ENCODE measurements at places on chromosomes 2 and 18. TPM values are rescaled to one million over a fixed set of nuclear protein-coding genes. Genes with fewer than 3 reads are reported as not detected.

The XDH gene
- 0.26 TPM for total RNA-seq

DNA sequence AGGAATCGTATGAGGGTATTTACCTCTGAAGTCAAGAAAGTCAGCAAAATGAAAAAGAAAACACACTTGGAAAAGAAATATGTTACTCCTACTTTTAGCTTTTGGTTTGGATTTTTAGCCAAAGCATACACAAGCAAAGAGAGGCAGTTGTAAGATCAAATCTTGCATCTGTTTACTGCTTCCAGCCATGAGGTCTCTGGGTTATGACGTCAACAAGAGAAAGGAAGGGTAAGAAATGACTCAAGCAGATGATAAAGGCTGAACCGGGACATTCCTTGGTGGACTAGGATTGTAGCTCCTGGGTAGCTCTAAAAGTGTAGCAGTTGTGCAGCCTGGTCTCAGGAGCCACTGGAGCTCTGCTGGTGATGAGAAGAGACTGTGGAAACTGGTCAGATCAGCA is 16.8 kb downstream of the CTNNA2 start:
- ATAC-seq: no peak

DNA sequence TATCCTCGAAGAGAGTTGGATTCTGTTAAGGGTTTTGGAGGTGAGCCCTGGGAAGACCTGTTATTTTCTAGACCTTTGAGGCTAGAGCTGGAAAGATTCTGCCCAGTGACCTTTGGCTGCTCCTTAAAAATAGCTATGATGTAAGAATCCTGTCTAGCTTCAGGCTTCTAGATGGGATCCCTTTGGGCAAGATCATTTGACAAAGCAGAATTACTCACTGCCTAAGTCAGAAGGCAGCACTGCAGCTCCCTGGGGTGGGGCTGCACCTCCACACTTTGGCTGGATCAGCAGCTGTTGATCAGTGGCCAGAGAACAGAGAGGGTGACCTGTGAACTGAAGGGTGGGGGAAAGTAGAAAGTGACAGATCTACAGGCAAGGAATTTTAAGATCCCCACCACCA is 103.8 kb downstream of the ASAP2 start:
- ATAC-seq: peak; percentile 83

- ATAC-seq: peak; percentile 13
Measured at GRCh38 chr2:230671117-230671516, 41.5 kb upstream of the CAB39 start.

- ATAC-seq: no peak
Measured at GRCh38 chr2:81195017-81195773, 890.6 kb upstream of the LRRTM1 start.

- no peak for ATAC-seq
Measured at GRCh38 chr18:7657937-7658336, 90.8 kb downstream of the PTPRM start.

DNA sequence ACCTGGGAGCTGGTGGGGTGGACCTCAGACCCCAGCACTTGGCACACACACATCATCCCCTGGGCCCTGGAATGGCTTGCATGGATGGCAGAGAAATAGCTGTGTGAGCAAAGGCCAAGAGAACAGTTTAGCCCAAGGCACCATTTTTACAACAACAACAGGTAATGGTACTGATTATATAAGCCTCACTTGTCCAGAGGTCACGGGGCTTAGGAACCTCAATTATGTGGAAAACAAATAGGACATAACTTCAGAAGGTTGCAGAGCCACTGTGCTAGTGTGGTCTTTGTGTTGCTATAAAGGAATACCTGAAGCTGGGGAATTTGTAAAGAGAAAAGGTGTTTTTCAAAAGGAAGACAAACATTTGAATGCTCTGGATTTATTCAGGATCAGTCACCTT is 13.2 kb downstream of the STEAP3 start:
- ATAC-seq: no peak

The ATP6V1B1 gene
- total RNA-seq: 0.68 TPM

The MSTN gene
- total RNA-seq: not detected

GRCh38 chr2:13543550-13543949 is 826.8 kb downstream of the TRIB2 start:
- no peak for ATAC-seq

- no peak for ATAC-seq
Measured at GRCh38 chr18:37874721-37875120, 309.1 kb upstream of the CELF4 start.

The TTR gene
- total RNA-seq: not detected

GRCh38 chr2:12903272-12903671 is 186.5 kb downstream of the TRIB2 start:
- ATAC-seq: no peak

- no peak for ATAC-seq
Measured at GRCh38 chr2:110979471-110980338, 141.0 kb upstream of the BCL2L11 start.

- ATAC-seq: no peak
Measured at GRCh38 chr2:45156605-45157004, 147.4 kb upstream of the SIX2 start.

DNA sequence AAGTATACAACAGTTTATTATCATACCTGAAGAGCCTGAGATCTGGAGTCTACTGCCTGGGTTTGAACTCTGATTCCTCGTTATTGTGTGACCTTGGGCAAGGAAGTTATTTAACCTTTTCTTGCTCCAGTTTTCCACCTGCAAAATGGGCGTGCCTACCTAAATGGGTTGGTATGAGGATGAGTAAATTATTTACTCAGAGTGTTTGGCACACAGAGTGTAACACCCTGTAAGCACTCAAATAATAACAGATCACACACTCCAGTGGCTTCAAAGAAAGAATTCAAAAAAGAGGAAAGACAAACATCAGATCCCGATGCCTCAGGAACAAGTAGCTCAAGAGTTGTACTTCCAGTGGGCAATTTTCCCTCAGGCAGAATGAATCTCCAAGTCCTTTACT is 2.4 kb downstream of the SRD5A2 start:
- no peak for ATAC-seq

DNA sequence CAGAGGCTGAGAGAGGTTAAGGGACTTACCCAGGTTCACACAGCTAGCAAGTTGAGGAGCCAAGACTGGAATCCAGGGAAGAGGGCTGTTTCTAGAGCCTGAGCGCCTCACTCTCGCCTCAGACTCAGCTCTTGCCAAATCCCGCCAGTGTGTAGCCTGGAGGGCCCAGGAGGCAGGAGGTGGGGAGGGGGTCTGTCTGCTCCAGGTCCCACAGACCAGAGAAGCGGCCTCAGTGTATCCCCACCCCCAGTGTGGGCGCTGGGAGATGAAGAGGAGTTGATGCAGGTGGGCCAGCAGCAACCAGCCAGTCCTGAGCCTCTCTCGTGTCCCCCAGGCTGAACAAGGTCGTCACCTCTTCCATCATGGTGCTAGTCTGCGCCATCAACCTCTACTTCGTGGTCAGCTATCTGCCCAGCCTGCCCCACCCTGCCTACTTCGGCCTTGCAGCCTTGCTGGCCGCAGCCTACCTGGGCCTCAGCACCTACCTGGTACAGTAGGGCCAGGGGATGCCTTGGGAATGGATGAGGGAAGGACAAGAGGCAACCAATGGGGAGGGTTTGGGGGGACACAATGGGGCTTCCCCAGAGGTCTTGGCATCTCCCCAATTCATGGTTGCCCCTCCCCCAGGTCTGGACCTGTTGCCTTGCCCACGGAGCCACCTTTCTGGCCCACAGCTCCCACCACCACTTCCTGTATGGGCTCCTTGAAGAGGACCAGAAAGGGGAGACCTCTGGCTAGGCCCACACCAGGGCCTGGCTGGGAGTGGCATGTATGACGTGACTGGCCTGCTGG is 5.2 kb upstream of the CTDSP1 start:
- ATAC-seq: no peak

DNA sequence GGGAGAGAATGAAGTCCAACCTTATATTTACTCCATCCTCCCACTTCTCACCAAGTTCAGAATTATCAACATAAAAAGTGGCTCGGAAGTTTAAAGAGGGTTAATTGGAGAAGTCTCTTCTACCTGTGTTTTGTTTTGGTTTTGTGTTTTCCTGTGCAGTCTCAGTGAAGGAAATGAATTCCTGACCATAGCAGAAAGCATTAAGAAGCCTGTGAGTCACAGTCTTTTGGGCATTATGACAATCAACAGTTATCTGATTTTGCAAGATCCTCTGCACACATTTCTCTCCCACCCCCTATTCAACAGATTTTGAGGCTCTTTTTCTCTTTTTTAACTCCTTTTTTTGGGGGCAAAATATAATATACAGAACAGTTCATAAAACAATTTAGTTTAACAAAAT is 8.6 kb upstream of the RPL37A start:
- no peak for ATAC-seq

DNA sequence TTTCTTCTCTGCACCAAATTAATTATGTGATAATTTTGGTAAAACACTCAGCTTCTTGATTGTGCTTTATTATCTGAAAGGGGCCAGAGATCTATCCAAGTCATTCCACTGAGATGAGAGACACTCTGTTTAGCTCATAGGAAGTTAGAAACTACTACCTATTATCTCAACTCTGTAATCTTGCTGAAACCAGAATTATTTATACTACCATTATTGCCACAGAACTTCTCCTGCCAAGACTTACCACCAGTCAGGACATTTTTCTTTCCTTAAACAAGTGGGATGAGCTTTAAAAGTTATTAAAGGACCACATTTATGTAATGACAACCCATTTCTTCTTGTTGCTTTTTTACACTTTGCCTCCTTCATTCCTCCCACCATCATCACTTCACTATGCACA is 855.6 kb upstream of the PIK3C3 start:
- no peak for ATAC-seq

The PLEKHH2 gene
- total RNA-seq: 2.1 TPM

DNA sequence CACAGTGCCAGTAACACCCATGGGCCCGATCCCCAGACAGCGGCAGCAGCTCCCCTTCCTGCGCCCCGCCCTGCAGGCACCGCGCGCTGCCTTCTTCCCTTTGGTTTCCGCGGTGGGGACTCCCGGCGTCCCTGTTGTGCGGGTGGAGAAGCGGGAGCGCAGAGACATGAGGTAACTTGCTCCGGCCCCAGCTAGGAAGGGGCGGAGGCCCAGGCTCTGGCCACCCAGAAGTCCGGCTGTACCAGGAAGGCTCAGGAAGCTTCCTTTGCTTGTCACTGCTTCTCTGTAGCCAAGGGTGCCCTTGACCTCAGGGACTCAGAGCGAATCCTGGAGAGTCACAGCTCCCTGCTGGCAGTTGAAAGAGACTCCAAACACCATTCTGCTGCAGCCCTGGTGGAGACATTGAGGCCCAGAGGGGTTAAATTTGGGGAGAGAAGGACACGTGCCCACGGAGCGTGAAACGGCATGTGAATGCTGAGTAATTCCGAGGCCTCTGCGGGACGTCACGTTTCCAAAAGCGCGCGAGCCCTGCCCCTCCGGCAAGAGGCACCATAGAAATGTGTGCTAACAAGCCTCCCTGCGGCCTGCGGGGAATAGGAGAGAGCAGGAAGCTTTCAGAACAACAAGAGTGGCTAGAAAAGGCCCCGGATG is 6.7 kb upstream of the ADCY3 start:
- ATAC-seq: peak; percentile 77

The SNTG2 gene
- 0.21 TPM for total RNA-seq

- ATAC-seq: no peak
Measured at GRCh38 chr2:208990716-208991115, 433.1 kb upstream of the MAP2 start.

The FBXO36 gene
- total RNA-seq: 3.7 TPM

GRCh38 chr2:226020956-226021355 is 621.4 kb downstream of the NYAP2 start:
- ATAC-seq: no peak

GRCh38 chr2:70043252-70043875 is 43.9 kb upstream of the PCBP1 start:
- ATAC-seq: no peak

GRCh38 chr2:71498261-71498701 is 44.9 kb downstream of the DYSF start:
- no peak for ATAC-seq

- no peak for ATAC-seq
Measured at GRCh38 chr2:233009661-233010060, 3.4 kb downstream of the NGEF start.

GRCh38 chr2:48358982-48359381 is 171.0 kb upstream of the STON1 start:
- ATAC-seq: no peak

- peak; percentile 75 for ATAC-seq
Measured at GRCh38 chr2:236568068-236568921, 1.3 kb upstream of the ACKR3 start.

DNA sequence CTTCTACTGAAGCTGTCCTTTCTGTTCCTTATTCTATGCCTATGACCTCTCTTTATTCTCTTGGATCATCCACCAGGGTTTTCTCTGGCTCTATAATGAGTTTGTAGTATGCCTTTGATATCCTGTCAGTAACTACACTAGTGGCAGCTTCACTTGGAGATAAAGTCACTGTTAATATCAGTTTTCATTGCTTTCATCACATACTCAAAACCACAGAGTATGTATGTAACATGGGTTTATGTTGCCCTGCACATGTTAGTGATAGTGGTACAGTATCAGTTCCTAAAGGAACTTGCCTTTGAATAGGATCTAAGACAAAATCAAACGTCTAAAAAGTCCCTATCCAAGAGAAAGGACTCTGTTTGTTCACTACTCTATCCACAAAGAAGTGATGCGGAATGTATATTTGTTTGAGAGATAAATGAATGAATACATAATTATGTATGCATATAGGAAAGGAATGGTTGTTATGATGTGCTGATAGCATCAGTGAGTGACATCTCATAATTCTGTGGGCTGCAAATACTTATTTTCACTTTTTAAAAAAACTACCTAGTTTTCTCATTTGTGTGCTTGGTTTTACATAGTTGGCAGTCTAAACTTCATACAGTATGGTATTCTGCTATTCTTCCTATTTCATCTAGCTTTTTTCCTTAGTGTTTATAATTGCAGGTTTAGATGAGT is 45.1 kb downstream of the TET3 start:
- peak; percentile 53 for ATAC-seq

- ATAC-seq: peak; percentile 31
Measured at GRCh38 chr2:120904830-120905234, 169.2 kb downstream of the GLI2 start.

The NAT8 gene
- total RNA-seq: 0.79 TPM

DNA sequence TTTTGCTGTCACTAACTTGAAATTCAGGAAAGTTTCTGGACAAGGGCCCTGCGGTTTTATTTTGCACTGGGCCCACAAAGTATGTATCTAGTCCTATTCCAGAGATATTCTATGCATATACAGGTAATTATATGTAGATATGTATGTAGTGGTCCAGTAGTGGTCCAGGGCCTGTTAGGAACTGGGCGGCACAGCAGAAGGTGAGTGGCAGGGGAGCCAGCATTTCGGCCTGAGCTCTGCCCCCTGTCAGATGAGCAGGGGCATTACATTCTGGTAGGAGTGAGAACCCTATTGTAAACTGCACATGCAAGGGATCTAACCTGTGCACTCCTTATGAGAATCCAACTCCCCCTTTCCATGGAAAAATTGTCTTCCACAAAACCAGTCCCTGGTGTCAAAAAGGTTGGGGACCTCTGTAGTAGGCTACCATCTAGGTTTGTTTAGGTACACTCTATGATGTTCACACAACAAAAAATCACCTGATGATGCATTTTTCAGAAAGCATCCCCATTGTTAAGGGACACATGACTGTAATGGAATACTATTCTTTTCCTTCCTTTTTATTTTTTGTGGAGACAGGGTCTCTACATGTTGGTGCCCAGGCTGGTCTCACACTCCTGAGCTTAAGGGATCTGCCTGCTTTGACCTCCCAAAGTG is 2.8 kb upstream of the PPP4R3B start:
- no peak for ATAC-seq

GRCh38 chr2:174338671-174339560 is 4.2 kb downstream of the SP9 start:
- ATAC-seq: no peak
